ENCODE measurements at places on chromosomes 12 and 14.

- no peak for DNase-seq
Observed at GRCh38 chr12:57851552-57851951, 5.0 kb upstream of the CTDSP2 start.

GRCh38 chr12:388012-388411 is 1.1 kb downstream of the KDM5A start:
- DNase-seq, result no peak

- no peak for DNase-seq
Observed at GRCh38 chr14:103434868-103435442, 49.7 kb downstream of the MARK3 start.

- no peak for DNase-seq
Observed at GRCh38 chr14:90599339-90599738, 202.5 kb downstream of the CALM1 start.

- DNase-seq, result no peak
Observed at GRCh38 chr14:44404036-44404435, 103.0 kb downstream of the FSCB start.

- peak; percentile 48 for DNase-seq
Observed at GRCh38 chr12:111596985-111597830, 1.9 kb downstream of the ATXN2 start.

DNA sequence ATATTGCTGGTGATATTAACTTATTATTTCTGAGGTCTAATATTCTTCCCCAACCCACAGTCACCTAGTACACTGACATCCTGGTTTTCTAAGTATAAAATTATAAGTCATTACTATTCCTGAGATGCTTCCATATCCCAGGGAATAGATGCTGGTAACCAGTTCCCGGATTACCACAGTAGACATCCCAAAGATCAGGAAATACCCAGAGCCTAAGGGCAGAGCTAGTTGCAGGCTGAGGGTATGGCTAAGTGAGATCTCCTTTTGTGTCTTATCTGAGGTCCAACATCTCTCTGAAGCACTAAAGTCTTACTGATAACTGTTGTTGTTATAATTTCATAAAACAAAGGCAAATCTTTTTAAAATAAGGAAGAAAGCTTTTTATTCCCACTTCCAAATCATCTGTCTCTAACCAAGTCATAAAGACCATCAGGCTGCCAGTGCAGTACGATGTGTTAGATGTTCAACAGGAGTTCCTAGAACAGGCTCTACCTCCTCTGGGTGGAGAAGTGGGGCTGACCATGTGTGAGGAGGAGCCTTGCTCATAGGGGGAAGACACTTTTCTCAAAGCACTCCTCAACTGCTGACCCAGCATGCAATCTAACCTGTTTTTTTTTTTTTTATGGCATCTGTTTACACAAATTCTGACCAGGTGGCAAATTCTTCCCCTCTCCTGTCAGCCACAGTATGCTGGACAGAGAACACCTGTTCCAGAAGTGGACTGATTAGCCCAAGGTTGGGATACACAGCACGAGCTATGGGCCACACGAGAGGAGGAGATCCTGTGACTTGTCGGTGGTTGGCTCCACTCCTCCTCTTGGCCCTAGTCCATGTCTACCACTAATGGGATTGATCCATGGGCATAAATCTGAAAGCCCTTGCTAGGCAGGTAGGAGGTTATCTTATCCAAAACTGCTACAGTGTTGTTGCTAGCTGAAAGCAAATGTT is 16.1 kb upstream of the GRIP1 start:
- DNase-seq, result no peak

DNA sequence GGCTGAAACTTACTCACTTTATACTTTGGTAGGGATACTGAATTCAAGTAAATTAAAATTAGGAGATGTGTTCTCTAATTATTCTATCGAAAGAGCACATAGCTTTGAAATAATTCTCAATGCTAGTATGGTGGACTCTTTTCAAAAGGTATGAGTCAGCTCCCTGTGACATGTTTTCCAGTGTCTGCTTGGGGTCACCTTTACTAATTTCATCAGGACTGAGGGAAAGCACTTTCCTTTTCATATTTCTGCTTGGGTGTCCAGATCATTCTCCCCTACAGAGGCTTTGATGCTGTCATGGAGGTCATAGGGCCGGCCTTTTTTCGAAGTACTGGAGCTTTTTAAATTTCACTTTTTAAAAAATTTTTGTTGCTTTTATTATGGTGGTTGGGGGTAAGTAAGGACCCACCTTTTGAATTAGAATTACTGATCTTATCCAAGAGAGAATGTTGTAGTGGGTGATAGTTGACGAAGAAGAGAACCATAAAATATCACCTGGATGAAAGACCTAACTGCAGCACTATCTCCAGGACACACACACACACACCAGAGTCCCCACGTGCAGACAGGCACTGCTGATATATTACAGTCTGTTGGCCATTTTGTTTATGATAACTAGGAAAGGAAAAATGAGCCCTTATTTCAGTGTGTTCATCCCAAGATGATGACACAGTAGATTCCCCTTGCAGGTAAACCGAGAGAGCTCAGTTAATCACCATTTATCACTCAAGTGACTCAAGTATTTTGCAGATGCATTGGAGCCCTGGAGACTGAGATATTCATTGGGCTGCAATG is 558.6 kb downstream of the DIO2 start:
- DNase-seq, result no peak

DNA sequence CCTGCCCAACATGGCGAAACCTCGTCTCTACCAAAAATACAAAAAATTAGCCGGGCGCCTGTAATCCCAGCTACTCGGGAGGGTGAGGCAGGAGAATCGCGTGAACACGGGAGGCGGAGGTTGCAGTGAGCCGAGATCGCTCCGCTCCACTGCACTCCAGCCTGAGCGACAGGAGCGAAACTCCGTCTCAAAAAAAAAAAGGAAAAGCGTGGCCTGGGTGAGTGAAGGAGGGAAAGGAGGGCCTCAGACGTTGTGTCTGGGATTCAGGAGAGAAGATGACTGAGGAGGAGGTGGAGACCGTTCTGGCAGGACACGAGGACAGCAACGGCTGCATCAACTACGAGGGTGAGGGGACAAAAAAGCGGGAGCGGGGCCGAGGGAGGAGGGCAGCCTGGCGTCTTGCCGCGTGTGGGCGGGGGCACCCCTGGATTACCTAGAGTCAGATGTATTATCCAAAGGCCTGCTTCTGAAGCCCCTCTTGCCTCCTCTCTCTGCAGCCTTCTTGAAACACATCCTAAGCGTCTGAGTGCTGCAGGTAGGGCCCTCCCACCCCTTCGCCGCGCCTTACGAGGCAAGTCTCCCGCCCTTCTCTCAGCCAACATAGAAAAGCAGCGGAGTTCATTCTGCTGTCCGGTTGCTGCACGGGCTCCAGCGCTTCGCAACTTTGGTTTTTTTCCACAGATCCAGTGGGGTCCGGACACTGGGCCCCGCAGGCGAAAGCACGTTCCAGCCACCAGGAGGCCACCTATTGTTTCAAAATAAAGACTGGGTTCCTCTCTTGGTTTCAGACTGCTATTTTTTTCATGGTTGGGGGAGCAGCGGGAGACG is 744 bp upstream of the MYL6 start:
- DNase-seq, result peak; percentile 86

DNA sequence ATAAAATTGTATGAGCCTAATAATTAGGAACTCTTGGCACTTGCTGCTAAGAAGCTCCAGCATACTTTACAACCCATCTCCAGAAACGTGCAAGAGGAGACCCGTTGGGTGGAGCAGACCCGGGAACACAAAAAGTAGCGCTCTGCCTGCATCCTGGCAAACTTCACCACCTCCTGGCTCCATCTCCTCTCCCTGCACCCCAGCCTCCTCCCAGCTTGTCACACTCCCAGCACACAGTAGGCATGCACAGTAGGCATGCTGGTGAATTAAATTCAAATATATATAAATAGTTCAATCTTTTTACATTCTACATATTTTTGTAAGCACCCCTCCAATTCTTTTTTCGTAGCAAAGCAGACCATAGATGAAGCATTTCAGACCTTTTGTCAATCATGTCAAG is 1.2 kb downstream of the VSIG10 start:
- DNase-seq, result no peak

- no peak for DNase-seq
Observed at GRCh38 chr12:9763025-9763424, 2.3 kb upstream of the CD69 start.

DNA sequence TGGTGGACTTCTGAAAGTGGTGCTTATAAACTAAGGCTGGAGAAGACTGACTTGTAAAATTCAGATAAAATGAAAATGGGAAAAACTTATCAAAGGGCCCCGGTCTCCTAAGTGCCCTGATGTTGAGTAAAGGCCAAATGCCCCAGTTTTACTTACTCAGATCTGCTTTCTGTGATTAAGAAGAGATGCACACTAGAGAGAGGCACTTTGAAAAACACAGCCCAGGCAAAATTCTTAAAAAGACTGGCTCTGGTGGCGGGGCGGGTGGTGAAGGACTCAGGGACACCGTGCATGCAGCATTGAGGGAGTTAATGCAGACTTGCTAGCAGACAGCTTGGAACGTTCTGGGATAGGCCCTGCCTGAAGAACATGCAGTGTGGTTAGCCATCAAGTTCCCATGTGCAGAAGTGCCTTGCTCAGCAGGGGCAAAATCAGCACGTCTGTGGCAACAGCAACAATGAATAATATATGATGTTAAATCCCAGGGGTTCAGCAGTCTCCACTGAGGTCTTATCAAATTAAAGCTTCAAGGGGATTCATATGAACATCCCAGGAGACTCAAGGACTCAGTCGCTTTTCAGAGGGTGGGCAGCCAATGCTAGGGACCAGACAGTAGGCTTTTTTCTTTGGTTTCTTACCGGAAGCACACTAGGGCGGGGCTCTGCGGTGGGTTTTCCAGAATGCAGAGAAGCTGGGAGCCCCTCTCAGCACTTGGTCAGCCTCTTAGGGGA is 105.0 kb downstream of the DAD1 start:
- no peak for DNase-seq

Data from left renal cortex interstitium (tissue), 4 donors.